ENCODE measurements at places on chromosomes 1 and 21.

DNA sequence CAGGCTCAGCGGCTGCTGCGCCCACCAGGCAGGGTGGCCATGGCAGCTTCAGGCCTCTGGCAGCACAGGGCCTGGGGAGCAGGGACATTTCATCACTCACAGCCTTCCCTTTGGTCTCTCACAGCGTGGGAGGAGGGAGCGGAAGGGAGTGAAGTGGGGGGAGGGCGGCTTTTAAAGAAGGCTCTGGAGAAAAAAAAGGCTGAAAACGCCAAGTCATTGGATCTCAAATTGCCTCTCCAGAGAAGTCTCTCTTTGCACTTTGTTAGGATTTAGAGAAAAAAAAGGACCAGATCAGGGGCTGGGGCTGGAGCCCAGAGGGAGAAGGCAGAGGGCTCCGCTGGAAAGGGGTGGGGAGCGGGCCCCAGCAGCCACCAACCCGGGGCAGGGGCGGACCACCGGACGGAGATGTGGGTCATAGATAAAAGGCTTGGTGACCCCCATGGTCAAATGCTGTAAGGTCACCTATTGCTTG is 209.9 kb downstream of the GRIK3 start:
- DNase-seq = peak; percentile 0

DNA sequence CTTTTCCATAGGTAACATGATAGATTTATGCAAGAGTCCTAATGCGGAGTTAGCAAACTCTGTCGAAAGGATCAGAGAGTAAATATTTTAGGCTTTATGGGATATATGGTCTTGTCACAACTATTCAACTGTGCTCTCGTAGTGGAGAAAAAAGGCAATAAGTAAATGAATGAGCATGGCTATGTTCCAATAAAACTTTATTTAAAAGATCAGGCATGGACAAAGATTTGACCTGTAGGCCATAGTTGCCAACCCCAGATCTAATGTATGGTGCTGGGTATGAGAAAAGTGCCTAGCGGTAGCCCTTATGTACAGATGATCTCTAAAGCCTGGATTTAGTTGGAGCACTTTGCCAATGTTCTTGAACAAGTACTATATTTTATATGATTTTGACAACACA is 498.8 kb upstream of the C1orf87 start:
- DNase-seq = no peak

- no peak for DNase-seq
Observed at GRCh38 chr1:228964178-228965089, 229.2 kb downstream of the RHOU start.

DNA sequence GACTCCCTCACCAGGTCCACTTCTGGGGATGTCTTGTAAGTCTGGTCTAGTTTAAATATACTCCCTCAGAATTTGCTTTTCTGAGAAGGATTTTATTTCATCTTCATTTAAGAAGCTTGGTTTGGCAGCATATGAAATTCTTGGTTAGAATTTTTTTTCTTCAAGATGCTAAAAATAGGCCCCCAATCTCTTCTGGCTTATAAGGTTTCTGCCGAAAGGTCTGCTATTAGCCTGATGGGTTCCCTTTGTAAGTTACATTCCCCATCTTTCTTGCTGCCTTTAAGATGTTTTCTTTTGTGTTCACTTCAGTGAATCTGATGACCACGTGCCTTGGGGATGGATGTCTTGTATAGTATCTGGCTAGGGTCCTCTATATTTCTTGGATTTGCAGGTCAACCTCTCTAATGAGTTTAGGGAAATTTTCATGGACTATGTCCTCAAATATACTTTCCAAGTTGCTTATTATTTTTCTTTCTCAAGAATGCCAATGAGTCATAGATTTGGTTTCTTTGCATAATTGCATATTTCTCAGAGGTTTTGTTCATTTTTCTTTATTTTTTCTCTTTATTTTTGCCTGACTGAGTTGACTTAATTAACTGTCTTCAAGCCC is 19.4 kb downstream of the TCP10L start:
- DNase-seq = no peak

DNA sequence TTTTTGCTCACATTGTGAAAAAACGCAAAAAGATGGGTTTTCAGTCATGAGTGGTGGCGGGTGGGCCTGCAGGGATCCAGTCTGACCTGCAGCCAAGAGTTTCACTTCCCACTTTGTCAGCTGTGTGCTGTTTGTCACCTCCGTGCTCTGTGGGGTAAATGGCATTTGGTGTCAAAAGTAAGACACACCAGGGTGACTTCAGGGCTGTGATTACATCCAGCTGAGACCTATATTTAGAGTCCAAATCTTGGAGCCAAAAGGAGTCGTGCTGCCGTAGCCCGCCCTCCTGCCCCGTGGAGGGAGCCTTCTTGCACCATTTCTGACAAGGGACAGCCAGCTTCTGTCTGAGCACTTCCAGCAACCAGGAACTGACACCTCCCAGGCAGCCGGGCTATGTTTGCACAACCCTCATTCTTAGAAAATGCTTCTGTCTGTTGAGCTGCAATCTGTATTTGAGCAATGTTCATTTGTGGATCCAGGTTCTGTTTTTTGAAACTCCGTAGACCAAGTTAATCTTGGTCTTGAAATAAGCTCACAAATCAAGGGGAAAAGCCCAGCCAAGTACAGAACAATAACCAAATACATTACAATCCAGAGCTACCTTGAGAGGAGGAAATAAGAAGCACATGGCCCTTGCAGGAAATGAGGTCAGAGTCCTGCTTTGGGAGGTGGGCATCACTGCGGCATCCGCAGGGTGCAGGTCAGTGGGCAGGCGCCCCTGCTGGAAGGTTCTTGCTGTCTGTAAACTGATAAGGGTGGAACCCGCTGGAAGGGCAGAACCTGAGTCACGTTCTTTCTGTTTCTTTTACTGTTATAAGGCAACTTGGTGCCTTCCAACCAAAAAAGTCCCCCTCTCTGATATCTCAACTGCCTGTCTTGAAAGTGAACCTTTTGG is 14.4 kb downstream of the ABCG1 start:
- peak; percentile 84 for DNase-seq

GRCh38 chr1:198679535-198680173 is 40.8 kb downstream of the PTPRC start:
- no peak for DNase-seq

DNA sequence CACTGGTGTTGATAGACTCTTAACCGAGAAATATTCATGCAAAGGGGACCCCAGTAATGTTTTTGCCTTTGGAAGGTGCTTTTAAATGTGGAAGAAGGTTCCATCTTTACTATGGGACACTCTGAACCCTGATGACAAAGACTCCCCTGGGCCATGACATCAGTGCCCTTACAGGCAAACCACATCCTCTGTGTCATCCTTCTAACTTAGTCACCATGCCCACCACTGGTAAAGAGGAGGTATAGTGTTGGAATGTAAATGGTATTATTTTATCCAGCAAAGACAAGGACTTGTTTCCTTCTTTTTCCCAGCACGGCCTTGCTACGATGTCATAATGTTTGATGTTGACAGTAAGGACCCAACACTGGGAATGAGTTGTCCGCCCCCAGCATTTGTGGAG is 12.6 kb downstream of the METTL13 start:
- DNase-seq = no peak

GRCh38 chr1:38962113-38962512 is 20.5 kb upstream of the RHBDL2 start:
- no peak for DNase-seq

DNA sequence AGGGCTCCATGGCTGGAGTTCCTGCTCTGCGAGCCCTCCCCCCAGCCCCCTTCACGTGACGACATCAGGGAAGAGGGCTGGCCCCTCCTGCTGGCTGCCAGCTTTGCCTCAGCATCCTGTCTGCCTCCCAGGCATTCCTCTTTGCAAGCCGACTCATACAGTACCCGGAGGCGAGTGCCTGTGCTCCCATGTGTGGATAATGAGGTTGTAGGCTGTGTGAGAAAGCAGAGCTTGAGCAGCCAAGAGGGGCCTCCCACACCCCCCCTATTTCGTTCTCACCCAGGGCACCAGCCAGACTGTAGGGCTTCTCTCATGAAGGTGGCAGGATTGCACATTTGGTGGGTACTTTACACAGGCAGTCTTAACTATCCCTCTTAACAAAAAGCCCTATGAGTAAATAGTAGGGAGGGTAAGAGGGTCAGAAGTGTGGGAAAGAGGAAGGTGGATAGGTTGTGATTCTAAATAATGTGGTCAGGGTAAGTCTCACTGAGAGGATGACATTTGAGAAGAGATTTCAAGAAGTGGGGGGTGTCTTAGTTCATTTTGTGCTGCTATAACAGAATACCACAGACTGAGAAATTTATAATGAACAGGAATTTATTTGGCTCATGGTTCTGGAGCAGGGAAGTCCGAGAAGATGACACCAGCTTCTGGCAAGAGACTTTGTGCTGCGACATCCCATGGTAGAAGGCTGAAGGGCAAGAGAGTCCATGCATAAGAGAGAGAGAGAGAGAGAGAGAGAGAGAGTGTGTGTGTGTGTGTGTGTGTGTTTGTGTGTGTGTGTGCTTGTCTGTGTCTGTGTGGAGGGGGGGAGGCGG is 113.5 kb downstream of the OMA1 start:
- no peak for DNase-seq

- DNase-seq = no peak
Observed at GRCh38 chr1:223271085-223271781, 92.7 kb downstream of the SUSD4 start.

- no peak for DNase-seq
Observed at GRCh38 chr21:33917421-33917820, 1.8 kb upstream of the ATP5PO start.

DNA sequence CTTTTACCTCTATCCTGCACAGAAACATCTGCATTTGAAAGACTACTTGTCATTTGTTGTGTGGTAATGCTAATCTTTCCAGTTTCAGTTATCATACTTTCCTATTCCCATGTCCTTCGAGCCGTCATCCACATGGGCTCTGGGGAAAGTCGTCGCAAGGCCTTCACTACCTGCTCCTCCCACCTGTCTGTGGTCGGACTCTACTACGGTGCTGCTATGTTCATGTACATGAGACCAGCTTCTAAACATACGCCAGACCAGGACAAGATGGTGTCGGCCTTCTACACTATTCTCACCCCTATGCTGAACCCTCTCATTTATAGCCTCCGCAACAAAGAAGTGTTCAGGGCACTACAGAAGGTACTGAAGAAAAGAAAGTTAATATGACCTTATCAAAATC is 8.3 kb downstream of the OR2M4 start:
- no peak for DNase-seq

GRCh38 chr1:204650911-204651570 is 34.5 kb downstream of the LRRN2 start:
- no peak for DNase-seq

GRCh38 chr1:195105773-195106172 is 1502.5 kb downstream of the KCNT2 start:
- DNase-seq = no peak

DNA sequence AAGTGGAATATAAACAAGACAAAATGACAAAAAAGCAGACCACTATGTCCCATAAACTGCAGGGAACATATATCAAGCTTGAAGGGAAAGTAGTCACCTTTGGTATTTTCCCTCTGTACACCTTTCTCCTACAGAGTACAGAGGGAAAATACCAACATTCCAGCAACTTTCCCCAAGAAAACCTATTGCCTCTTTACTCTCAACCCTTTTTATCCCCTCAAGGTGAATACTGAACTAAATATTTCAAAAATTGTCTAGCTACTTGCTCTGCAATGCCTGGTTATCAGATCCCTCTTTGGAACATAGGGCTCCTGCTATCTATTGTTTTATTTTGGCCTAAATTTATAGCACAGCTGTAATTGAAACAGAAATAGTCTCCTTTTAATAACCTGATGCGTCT is 15.8 kb downstream of the CTXND2 start:
- DNase-seq = no peak

DNA sequence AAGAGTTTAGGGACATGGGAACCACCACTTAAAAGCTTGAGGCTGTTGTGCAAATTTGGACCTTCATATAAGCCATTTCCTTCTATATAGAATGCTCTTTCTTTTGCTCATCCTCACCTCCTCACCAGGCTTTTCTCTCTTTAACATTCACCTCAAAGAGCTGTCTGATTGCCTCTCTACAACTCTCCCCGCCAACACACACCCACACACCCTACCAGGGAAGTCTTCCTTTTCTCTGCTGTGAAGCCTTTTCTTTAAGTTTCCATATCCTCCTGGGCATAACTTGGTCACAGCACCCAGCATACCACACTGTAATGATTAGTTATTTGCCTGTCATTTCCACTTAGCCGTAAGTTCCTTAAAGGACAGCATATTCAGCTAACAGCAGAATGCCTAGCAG is 40.6 kb downstream of the WLS start:
- no peak for DNase-seq

DNA sequence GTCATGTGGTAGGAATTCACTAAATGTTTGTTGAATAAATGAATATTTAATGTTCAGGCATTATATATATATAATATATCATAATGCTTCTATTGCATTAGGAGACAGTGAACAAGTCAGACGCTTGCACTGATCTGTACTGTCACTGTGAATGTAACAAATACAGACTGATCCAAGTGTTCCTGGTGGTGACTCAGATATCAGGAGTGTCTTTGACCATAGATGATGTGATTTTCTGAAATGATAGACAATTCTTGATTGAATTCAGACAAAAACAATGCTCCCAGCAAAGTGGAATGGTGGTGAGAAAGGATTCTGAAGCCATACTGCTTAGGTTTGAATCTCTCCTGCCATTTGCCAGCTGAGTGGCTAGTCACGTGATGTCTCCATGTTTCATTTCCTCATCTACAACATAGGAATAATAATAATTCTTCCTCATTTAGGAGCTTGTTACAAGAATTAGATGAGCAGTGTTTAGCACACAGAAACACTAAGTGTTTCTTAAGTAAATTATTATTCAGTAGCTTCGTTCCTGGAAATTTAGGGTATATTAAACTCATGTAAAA is 71.0 kb downstream of the OLFML2B start:
- DNase-seq = no peak

GRCh38 chr1:18358600-18358999 is 122.1 kb upstream of the KLHDC7A start:
- DNase-seq = no peak

DNA sequence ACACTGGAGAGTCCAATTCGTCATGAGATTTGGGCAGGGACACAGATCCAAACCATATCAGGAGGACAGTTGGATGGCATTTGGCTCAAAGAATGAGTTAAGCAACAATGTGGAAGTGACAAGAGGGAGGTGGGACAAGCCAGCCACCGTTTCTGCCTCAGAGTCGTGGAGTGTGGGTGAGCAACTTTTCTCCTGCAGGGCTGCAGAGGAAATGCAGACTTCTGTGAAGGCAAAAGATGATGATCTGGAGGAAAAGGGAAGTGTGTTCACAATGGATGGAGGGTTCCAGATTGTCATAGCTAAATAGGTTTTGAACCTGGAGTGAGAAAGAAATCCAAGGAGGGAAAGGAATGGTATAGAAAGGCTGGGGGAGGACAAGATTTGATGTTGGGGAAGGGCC is 16.4 kb upstream of the KANK4 start:
- no peak for DNase-seq

DNA sequence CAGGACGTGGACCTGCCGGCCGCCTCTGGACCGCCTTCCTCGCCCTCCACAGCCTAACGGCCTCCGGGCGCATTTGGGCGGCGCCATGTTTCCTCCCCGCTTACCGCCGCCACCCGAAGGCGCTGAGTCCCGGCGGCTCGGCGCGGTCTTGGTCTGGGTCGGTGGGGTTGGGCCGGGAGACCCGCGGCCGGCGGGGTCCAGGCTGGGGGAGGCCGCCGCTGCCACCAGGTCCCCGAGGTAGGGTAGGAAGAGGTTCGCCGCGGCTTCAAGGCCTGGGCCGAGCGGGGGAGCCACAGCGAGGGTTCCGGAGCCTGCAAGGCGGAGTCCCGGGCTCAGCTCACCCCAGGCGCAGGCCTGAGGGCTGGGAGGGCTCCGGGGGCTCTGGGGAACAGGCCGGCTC is 5.5 kb downstream of the OR2C3 start:
- no peak for DNase-seq
